ENCODE measurements at places on chromosomes 7 and 10.

- peaks cover 37% of the 10 kb centered on the region for H3K4me1 ChIP-seq
- H3K36me3 ChIP-seq: peaks cover 6% of the 10 kb centered on the region
- DNase-seq: peak; percentile 6
- no peaks in the 10 kb centered on the region for H3K27me3 ChIP-seq
- H3K27ac ChIP-seq: peak overlapping the region; percentile 54
- H3K4me3 ChIP-seq: peak overlapping the region; percentile 4
Observed at GRCh38 chr7:127983804-127984332, 47.4 kb downstream of the LRRC4 start.

- no peak overlapping the region for H3K27ac ChIP-seq
- H3K36me3 ChIP-seq: no peaks in the 10 kb centered on the region
- H3K4me3 ChIP-seq: no peak overlapping the region
- H3K4me1 ChIP-seq: no peaks in the 10 kb centered on the region
Observed at GRCh38 chr10:89221919-89222318, 14.8 kb upstream of the CH25H start.

- peaks cover 15% of the 10 kb centered on the region for H3K36me3 ChIP-seq
- peak overlapping the region; percentile 65 for H3K4me3 ChIP-seq
- no peaks in the 10 kb centered on the region for H3K27me3 ChIP-seq
- peaks cover 60% of the 10 kb centered on the region for H3K4me1 ChIP-seq
Observed at GRCh38 chr7:106626376-106627164, 34.4 kb downstream of the CCDC71L start.

- peaks cover 74% of the 10 kb centered on the region for H3K4me1 ChIP-seq
- DNase-seq: no peak
- H3K4me3 ChIP-seq: no peak overlapping the region
- H3K27ac ChIP-seq: no peak overlapping the region
Observed at GRCh38 chr7:93895859-93896600, 5.5 kb upstream of the TFPI2 start.

DNA sequence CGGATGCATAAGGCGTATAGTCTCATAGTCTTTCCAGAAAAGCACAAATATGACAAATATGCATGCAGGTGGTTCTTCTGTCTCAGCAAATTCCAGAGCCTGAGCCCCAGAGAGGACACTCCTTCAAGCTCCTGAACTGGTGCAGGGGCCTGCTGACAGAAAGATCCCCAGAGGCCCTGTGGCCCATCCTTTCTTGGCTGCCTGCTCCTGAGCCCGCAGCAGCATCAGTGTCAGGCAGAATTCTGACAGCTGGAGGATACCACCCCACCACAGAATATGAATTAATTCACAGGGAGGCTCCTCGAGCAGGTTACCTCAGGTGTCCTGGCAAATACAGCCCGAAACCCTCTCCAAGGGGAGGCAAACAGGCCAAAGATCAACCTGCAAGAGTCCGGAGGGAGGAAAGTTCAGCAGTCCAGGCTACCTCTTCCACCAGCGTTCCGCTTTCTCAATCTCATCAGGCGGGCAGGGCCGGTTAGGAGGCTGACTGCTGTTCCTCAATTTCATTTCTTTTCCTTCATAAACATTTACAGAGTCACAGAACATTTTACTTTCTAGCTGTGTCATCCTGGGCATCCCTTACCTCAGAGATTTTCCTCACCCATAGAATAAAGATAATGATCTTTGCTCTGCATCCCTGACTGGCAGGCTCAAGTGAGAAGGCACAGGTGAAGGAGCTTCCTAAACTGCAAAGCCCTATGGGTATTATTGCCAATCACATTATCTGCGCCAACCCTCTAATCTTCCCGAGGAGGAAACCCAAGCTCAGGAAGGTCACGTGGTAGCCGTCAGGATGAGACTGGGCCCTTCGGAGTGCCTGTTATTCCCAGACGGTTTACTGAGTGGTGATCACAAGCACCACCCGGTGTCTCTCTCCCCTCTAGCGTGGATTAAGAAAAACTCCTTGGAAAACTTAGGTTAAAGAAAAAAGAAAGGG, 1.4 kb downstream of the DNAJB12 start:
- H3K27ac ChIP-seq: peak overlapping the region; percentile 95
- DNase-seq: no peak
- peaks cover 22% of the 10 kb centered on the region for H3K4me1 ChIP-seq

GRCh38 chr10:21031232-21031795, 134.2 kb upstream of the NEBL start:
- no peak overlapping the region for H3K4me3 ChIP-seq
- no peaks in the 10 kb centered on the region for H3K27me3 ChIP-seq
- peaks cover 36% of the 10 kb centered on the region for H3K4me1 ChIP-seq
- H3K27ac ChIP-seq: peak overlapping the region; percentile 89
- H3K36me3 ChIP-seq: peaks cover 9% of the 10 kb centered on the region

DNA sequence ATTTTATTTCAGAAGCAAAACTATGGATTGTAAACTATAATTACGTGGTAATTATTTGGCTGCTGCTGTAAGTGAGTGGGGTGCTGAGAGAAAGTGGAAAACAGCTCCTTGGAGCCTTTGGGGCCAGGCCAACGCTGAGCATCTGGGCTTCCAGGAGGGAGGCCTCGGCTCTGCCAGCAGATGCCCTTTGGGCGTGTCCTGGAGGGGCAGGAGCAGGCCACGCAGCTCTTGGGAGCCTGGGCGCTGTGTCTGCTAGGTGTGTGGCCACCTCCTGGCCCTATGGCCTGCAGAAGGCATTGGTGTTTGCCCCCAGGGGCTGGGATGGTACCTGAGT, 423.3 kb downstream of the GLRX3 start:
- H3K4me3 ChIP-seq: no peak overlapping the region
- no peaks in the 10 kb centered on the region for H3K36me3 ChIP-seq
- DNase-seq: no peak
- H3K27ac ChIP-seq: no peak overlapping the region
- H3K27me3 ChIP-seq: no peaks in the 10 kb centered on the region

- H3K4me1 ChIP-seq: no peaks in the 10 kb centered on the region
- no peak for DNase-seq
- H3K27me3 ChIP-seq: peaks cover 84% of the 10 kb centered on the region
- H3K4me3 ChIP-seq: no peak overlapping the region
- no peaks in the 10 kb centered on the region for H3K36me3 ChIP-seq
Observed at GRCh38 chr10:59285073-59285472, 77.3 kb downstream of the FAM13C start.

GRCh38 chr7:22864855-22865601, 42.4 kb upstream of the TOMM7 start:
- H3K4me1 ChIP-seq: no peaks in the 10 kb centered on the region
- no peaks in the 10 kb centered on the region for H3K27me3 ChIP-seq
- DNase-seq: no peak
- peaks cover 8% of the 10 kb centered on the region for H3K36me3 ChIP-seq
- no peak overlapping the region for H3K27ac ChIP-seq
- no peak overlapping the region for H3K4me3 ChIP-seq

GRCh38 chr10:65950075-65950474, 975.8 kb upstream of the LRRTM3 start:
- H3K36me3 ChIP-seq: no peaks in the 10 kb centered on the region
- DNase-seq: no peak
- peaks cover 19% of the 10 kb centered on the region for H3K4me1 ChIP-seq
- no peak overlapping the region for H3K27ac ChIP-seq

DNA sequence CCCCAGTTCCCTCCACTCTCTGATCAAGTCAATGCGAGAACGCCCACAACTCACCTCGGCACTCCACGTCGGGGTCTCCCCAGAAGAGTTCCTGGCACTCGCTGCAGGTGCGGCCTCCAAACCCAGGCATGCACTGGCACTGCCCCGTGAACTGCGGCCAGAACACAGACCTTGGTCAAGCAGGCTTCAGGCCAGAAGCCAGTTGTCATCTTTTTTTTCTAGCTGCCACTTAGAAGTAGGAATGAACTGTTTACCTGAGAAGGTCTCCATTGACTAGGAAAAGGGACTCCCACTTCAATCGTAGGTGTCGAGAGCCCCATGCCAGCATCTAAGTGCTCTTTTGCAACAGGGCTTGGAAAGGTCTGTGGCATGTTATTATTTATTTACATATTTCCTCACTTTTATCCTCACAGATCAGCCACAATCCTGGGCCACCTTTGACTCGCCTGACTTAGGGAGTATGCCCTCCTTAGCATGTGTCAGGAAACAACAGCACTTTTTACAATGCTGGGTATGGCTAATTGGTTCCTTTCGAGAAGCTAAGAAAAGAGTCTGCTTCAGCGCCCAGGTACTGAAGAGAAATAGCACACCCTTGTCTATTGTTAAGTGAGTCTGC, 51.7 kb downstream of the LAMB1 start:
- no peak overlapping the region for H3K27ac ChIP-seq
- peaks cover 35% of the 10 kb centered on the region for H3K4me1 ChIP-seq
- peaks cover 63% of the 10 kb centered on the region for H3K36me3 ChIP-seq
- H3K4me3 ChIP-seq: no peak overlapping the region

- H3K4me3 ChIP-seq: no peak overlapping the region
- no peak overlapping the region for H3K27ac ChIP-seq
- DNase-seq: peak; percentile 21
- no peaks in the 10 kb centered on the region for H3K4me1 ChIP-seq
- H3K36me3 ChIP-seq: peaks cover 45% of the 10 kb centered on the region
Observed at GRCh38 chr10:7773845-7774801, 13.7 kb downstream of the KIN start.

DNA sequence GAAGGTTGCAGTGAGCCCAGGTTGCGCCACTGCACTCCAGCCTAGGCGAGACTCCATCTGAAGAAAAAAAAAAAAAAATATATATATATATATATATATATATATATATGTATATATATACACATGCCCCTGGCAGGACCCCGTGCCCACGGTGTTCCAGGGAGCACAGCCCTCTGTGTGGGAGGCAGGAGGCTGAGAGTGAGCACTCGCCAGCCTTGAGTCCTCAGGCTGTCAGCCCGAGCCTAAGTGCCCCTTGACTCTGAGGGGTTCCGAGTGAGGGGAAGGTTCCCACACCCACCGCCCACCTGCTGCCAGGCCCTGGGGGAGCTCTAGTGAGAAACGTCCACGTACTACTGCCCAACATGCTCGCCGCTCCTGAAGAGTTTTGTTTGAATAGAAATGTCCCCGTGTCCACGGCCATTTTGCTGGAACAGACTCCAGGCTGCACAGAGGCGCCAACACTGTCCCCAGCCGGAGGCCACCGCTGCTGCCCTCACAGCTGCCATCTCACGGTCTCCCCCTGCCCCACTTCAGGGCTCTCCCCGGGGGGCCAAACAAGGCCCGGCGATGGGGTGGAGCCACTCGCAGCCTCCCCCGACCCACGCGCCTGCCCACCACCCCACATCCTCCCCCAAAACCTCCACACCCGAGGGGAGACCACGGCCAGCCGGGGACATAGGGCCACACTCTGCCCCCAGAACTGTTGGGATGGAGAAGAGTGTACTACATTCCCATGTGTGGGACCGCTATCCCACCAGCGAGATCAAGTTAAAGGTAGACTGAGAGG, 62.8 kb upstream of the EBF3 start:
- H3K36me3 ChIP-seq: no peaks in the 10 kb centered on the region
- no peaks in the 10 kb centered on the region for H3K4me1 ChIP-seq
- no peak overlapping the region for H3K27ac ChIP-seq
- no peak overlapping the region for H3K4me3 ChIP-seq

DNA sequence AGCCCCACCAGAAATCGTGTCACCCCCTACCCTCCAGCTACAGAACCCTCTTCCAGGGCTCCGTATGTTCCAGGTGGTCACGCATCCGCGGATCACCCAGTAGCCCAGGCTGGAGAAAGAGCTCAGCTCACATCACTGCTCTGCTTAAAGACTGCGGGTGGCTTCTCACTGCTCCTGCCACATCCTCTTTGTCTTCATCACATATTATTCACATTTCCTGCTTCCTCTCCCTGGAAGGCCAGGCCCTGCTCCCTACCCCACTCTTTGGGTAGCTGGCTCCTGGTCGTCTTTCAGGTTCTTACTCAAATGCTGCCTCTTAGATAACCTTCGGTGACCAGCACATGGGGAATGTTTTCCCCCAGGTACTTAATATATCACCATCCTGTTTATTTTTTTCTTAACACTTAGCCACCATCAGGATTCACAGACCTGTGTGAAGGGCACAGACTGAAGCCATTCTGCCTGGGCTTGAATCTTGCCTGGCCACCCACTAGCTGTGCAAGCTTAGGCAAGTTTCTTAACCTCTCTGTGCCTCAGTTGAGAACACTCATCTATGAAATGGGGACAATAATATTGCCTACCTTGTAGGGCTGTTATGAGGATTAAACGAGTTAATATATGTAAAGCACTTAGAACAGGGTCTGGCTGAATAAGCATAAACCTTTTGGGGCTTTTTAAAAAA, 307.8 kb downstream of the PRPF18 start:
- DNase-seq: no peak
- no peak overlapping the region for H3K27ac ChIP-seq
- peaks cover 76% of the 10 kb centered on the region for H3K27me3 ChIP-seq
- H3K36me3 ChIP-seq: peaks cover 8% of the 10 kb centered on the region
- H3K4me3 ChIP-seq: no peak overlapping the region

GRCh38 chr7:46288861-46289260, 367.8 kb upstream of the IGFBP3 start:
- no peaks in the 10 kb centered on the region for H3K27me3 ChIP-seq
- no peak overlapping the region for H3K27ac ChIP-seq
- DNase-seq: no peak
- no peaks in the 10 kb centered on the region for H3K36me3 ChIP-seq
- peaks cover 60% of the 10 kb centered on the region for H3K4me1 ChIP-seq
- no peak overlapping the region for H3K4me3 ChIP-seq

All from Calu3 (cell line).